Suppressor macrophage treated with lipopolysaccharide for 1 hour (primary cell): ENCODE measurements at places on chromosomes 2 and 18.

DNA sequence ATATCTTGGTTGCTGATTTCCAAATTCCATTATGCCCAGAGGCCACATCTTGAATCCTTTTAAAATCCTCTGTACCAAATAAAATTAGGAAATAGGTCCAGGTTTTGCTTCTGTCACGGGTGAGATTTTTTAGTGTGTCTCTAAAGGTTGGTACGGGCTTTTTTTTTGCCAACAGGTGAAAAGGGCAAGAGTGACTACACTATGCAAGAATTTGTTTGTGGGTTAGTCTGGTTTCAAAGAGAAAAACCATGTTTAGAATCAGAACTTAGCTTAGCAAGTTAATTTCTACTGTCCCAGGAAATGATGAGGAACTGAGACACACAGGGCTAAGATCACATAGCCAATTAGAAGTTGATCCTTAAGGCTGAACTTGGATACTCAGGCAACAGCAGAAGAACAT is 41.7 kb downstream of the POLR1A start:
- no peak for DNase-seq

- no peak for DNase-seq
Measured at GRCh38 chr2:100254646-100255210, 67.6 kb downstream of the LONRF2 start.

DNA sequence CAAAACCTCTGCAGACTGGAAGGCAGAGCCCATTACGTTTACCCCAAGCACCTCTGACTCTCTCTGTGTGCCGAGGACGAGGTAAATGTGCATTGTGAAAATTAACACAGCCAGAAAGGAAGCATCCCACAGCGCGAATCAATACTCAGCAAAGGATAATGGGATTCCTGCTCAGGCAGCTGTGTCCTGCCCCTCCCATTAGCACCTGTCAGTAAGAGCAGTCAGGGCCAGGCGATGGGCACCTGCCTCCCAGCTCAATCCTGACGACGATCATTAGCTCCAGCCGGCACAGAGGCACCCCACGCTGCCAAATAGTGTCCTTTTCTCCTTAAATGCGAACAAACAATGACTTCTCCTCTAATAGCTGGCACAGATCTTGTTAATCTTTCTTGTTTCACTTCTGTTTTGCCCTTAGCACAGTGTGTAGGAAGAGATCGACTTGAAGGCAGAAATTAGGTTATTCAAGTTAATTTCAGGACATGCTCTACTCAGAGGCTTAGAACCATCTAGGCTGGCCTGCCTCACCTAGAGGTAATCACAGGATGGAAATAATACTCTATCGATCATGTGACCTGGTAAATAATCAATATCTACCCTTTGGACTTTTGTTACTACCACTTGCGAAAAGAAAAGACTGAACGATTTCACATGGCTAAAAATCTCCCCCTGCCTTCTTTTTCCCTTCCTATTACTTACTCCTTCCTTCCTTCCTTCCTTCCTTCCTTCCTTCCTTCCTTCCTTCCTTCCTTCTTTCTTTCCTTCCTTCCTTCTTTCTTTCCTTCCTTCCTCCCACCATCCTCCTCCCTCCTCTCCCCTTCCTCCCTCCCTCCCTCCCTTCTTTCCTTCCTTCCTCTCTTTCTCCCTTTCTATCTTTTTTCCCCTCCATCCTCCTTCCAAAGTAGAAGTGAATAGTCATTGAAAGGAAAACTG is 487.9 kb upstream of the ID2 start:
- peak; percentile 60 for DNase-seq

- no peak for DNase-seq
Measured at GRCh38 chr2:120326066-120326465, 19.9 kb upstream of the INHBB start.
